ENCODE measurements at places on chromosomes 1 and 21.

DNA sequence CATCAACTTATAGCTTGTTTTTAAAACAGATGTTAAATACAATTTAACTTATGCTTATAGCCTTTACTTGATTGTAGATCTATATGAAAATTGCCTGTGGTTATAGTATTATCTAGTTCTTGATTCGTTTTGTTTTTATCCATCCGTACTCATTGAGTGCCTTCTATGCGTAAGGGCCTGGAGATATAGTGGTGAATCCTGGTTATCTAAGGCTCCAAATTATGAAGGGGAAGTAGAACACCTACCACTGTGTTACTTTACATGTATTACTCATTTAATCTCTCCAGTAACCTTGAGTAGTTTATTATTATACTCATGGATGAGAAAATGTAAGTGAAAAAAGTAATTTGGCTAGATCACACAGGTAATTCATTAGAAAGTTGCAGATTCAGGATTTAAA lies 121.8 kb downstream of the OSBPL9 start:
- DNase-seq = no peak

DNA sequence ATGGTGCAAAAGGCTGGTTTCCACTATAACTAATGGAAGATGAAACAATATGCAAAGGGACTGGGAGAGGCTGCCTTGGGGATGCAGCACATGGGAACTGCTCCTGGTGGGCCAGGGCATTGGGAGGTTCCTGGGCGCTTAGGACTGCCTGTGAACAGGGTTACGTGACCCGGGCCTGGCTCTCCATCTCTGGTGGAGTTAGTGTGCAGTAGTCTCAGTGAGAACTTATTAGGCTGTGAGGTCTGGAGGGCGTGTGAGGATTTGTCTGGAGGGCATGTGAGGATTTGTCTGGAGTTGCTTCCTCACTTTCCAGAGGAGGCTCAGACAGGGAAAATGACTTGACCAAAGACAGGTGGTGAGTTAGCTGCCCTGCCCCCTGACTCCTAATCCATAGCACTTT lies 1.5 kb upstream of the ETV3L start:
- DNase-seq = no peak

DNA sequence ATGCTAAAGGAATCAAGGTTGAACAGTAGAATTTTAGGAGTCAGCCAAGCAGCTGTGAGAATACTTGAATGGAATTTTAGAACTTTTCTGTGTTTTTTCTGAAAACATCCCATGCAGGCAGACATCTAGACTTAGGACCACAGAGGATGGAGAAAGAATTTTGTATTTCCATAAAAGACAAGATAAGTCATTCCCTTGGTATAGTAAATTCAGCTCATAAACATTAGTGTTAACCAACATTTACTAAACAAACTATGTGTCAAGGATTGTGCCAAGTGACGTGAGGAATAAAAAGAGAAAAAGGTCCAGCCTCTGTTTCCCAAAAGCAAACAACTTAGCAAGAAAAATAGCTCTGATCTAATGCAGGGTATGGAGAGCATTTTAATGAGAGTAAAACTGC lies 210.2 kb upstream of the NR5A2 start:
- DNase-seq = no peak

- no peak for DNase-seq
Measured at GRCh38 chr1:225422795-225423517, 4.9 kb downstream of the LBR start.

DNA sequence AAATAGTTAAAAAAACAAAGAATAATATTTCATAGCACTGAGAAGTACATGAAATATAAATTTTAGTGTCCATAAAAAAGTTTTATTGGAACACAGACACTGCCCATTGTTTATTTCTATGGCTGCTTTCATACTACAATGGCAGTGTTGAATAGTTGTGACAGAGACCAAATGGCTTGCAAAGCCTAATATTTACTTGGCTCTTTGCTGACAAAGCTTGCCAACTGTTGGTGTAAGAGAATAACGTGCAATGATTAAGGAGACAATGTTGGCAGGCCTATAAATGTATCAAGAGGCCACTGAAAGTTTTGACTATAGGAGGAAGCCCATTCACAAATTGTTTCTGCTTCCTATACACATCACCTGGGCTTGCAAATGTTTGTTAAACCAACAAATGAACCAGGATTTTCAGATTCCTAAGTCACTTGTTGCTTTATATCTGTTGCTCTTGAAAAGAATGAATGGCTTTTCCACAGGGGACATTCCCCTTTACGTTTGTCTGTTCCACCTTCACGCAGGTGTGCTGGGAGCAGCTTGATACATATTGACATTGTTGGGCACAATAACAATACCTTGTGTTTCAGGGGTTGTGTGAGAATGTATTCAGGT lies 5.5 kb upstream of the ST6GALNAC3 start:
- DNase-seq = no peak

DNA sequence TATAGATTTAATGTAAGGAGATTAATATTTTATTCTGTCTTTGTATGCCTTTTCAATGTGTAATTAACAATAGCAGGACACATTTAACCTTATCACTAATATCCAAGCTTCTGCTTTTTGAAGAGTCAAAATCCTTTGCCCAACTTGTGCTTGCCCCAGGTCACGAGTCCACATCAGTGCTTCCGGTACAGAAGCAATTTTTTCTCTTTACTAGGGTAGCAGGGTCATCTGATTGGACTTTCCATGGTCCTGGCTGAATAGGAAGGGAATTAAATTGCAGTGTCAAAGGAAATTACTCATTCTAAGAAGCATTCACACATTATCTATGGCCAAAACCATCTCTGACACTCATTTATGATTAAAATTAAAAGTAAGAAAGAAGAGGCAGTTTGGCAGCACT lies 460.5 kb upstream of the ADGRL2 start:
- DNase-seq = no peak

DNA sequence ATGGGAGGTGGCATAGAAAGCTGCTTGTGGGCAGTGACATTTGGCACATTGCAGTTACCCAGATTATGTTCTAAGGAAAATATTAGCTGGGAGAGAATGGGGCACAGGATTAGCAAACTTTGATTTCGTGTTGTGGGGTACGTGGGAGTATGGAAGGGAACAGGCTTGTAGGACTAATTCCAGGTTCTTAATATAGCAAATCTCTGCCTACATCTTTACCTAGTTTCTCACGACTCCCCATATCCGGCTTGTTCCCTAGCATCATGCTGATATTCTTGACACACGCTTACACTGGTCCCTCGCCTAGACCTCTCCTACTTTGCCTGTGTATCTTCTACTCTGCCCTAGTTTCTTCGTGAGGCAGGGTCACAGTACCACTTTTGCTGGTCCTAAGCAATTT lies 293.9 kb upstream of the PLXNA2 start:
- DNase-seq = no peak

DNA sequence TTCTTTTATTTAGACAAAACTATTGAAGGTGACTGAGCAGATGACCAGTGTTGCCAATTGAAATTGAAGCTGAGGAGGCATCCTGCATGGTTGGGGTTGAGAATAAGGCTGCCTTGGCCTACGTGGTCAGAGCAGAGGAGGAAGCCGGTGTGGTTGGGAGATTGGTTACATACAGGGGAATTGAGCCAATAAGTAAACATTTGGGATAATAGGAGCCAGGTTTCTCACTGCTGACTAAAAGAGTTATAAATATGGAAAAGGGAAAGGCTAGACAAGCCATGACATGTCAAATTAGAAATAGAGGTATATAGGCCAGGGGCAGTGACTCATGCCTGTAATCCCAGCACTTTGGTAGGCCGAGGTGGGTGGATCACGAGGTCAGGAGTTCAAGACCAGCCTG lies 15.8 kb downstream of the SNX7 start:
- DNase-seq = no peak

DNA sequence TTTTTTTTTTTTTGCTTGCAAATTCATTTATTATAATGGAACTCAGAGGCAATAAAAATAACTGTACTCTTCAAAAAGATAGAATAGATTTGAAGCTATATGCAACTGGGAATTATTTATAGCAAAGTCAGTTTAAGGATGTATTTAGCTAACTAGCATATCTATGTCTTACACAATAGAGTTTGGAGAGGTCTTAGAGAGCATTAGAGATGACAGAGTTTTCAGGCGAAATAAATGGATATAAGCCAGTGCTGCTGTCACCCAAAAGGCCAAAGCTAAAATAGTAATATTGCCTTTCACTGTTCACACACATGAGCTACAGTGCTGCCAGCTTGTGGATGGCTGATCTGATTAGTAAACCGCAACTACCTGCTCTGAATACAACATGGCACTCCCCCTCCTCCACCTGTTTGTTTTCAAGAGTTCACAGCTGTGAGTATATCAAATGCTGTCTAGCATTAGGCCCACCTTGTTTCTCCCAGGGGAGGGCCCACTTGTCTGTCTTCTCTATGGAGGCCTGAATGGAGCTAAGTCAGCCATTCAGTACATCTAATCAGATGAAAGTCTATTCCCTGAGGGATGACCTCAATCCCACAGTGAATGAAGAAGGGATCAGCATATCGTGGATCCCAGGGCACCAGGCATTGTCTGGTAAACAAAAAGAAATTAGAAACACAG lies 25.2 kb upstream of the SSX2IP start:
- no peak for DNase-seq

DNA sequence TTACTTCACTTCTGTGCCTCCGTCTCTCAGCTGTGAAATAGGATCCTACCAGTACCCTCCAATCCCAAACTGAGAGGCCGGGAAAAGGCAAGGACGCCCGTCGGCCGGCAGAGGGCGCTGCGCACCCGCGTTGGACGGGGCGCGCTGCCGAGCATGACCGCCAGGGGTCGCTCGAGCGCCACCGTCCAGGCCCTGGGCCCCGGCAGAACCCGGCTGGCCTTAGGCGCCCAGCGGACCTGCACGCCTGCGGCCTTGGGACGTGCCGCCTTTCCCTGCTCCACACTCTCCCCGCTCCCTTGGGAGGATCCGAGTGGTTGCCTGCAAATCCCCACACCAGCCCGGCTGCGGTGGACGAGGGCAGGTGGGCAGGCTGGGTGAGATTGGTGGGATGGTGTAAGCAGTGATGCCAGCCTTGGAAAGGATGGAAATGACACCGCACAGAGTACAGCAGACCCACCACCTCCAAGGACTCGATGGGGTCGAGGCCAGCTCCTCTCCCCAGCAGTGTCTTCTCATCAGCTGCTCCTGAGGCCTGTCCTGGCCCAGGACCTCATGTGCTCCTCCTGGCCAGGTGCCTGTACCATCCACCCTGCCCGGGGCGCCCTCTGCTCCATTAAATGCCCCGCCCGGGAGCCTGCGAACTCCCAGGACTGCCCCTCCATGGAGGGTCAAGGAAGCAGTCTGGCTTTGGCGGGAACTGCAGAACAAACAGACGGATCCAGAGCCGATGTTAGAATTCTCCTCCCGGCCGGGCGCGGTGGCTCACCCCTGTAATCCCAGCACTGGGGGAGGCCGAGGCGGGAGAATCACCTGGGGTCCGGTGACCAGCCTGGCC lies 47.4 kb upstream of the LBR start:
- peak; percentile 82 for DNase-seq

DNA sequence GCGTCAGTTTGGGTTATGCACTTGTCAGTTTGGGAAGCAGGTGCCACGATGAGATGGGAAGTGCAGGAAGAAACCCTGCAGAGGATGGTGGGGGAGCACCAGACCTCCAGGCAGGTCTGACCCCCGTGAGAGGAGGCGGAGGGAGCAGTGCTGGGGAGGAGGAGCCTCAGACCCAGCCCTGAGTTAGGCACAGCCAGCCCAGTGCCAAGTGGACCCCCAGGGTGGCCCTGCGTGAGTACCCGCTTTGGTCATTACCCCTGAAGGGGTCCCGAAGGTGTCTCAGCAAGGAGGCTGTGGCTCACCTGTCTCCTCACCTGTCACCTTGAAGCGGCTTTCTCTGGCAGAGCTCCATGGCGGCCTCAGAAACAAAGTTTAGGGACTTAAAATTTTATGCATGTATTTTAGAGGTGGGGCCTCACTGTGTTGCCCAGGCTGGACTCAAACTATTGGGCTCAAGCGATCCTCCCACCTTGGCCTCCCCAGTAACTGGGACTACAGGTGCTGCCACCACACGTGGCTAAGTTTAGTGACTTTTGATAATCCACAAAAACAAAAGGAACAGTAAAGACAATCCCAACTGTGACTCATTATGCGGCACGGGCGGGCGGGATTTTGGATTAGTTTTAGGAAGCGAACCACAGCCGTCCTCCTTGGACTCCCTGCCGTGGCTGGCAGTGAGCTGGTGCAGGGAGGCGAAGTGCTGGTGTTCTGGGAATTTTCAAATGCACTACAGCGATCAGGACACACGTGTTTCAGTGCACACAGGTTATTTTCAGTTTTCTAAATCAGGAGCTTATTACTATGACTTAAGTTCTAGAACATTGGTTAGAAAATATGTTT lies 4.7 kb downstream of the AGPAT3 start:
- no peak for DNase-seq

DNA sequence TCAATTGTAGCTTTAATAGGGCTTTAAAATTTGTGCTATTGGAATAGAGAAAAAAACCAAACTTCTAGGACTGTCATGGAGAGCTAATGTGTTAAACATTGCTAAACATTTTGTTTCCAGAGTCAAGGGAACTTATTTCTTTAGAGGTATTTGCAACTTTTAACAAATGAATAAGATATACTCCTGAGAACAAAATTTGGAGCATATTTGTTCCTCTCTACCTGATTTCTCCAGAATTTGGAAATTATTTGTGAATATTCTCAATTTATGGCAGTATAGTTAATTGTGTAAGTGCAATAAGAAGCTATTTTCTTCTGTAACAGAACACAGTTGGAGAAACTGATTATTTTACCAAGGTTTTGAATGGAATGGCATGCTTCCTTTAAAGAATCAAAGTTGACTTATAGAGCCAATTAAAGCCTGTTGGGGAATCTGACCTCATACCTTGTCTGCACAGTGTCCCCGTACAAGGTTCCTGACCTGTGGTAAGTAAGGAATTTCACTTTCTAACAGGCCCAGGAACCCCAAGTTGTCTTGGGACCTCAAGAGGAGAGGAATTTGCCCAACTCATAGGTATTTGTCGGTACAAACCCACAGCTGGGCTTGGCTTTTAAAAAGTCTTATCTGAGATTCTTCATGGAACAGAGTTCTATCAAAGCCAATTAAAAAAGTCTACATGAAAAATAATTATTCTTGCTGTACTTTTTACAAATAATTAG lies 72.6 kb upstream of the CSF1 start:
- no peak for DNase-seq

GRCh38 chr1:228778961-228779360 lies 43.7 kb downstream of the RHOU start:
- DNase-seq = no peak

GRCh38 chr1:153649863-153650235 lies 8.7 kb upstream of the SNAPIN start:
- DNase-seq = no peak

GRCh38 chr1:247429496-247429895 lies 13.5 kb downstream of the NLRP3 start:
- no peak for DNase-seq

Measured in activated T-cell treated with anti-CD3 and anti-CD28 coated beads, Interleukin-2, amount 50 U/mL, for 48 hours (primary cell).